NCI-H524 (cell line): ENCODE measurements at places on chromosomes 7 and 10.
A peak's percentile ranks its signal among the peaks of the same experiment; 100 is the strongest.

DNA sequence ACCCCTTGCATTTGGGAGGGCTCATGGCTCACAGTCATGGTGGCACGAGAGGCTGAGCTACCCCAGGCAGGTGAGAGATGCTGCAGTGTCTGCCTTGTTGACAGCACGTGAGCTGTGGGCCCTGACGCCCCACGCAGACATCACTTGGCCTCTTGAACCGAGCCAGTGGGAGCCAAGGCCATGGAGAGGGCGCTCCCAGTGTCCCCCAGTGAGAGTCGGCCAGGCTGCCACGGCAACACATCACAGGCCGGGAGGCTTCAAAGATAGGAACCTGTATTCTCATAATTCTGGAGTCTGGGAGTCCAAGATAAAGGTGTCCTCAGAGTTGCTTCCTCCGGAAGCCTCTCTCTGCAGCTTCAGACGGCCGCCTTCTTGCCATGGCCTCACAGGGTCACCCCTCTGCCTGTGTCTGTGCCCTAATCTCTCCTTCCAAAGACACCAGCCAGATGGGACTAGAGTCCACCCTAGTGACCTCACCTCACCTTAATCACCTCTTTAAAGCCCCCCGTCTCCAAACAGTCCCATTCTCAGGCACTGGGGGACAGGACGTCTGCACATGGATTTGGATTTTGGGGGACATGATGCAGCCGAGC is 119.6 kb downstream of the KLF6 start:
- no peak for DNase-seq

- no peak for DNase-seq
These were observed 4.6 kb downstream of the AGMO start for GRCh38 chr7:15557186-15557585.

GRCh38 chr7:97012365-97013133 is 7.2 kb downstream of the DLX6 start:
- DNase-seq: no peak

DNA sequence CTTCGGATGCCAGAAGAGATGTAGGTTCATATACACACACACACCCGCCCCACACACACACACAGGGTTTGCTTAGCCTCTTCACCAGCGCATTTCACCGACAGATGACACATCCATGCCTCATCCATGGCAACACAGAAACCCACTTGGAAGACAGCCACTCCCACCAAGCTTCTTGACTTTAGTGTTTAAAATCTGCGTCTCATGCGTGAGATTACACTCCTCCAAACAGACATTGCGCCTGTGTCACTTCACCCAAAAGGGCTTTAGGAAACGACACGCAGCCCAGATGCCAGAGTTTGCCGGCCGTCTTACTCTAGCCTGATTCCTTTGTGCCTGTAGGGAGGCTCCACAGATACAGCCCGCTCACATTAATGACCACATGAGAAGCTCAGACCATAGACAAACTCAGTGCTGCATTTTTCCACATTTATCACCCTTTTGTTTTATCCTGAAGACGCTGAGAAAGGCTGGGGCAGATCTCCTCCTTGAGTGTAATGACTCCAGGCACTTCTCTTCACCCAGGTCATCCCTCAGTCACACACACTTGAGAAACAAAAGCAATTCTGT is 73.8 kb downstream of the DIP2C start:
- no peak for DNase-seq

DNA sequence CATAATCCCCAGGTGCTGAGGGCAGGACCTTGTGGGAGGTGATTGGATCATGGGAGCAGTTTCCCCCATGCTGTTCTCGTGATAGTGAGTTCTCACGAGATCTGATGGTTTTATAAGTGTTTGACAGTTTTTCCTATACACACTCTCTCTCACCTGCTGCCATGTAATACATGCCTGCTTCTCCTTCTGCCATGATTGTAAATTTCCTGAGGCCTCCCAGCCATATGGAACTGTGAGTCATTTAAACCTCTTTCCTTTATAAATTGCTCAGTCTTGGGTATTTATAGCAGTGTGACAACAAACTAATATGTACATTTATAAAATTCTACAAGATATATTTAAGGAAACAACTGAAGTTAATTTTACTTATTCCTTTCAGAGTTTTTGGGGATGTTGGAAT is 170.8 kb upstream of the BET1 start:
- peak; percentile 9 for DNase-seq

- DNase-seq: peak; percentile 49
These were observed 139.8 kb downstream of the RPS24 start for GRCh38 chr10:78173360-78174015.

- DNase-seq: no peak
These were observed 145.5 kb upstream of the CELF2 start for GRCh38 chr10:10872035-10872673.

DNA sequence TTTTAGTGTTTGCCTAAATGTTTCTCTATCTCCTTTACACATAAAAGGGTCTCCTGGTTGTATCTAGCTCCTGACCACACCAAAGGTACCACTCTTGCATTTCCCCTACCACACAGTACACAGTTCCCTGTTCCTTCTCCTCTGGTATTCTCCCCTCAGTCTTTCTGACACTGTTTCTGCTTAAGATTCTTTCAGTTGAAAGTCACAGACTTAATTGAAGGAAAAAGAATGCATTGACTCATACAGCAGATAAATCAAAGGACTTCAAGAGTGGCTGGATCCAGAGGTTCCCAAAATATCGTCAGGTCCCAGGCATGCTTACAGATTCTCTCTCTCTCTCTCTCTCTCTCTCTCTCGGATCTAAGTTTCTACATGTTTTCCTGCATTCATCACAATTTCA is 185.6 kb upstream of the LRGUK start:
- no peak for DNase-seq

DNA sequence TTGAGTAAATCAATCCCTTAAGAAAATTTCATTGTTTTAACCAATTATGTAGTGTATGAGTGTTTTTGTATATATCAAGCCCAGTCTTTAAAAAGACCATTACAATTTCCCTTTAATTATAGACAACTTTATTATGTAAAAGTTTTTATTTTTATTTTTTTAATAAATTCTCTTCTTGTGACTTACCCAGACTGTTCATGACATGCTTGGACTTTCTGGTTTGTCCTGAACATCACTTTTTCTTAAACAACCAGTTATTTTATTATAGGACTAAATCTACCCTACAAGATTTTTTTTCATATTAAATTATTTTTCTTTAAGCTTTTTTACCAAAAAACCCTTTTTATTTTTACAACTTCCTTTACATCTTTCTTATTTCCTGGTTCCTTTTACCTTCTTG is 410.4 kb downstream of the ATRNL1 start:
- DNase-seq: no peak

GRCh38 chr10:132891368-132891767 is 51.0 kb downstream of the CFAP46 start:
- no peak for DNase-seq

GRCh38 chr7:117997862-117998825 is 124.9 kb upstream of the CTTNBP2 start:
- DNase-seq: peak; percentile 55

DNA sequence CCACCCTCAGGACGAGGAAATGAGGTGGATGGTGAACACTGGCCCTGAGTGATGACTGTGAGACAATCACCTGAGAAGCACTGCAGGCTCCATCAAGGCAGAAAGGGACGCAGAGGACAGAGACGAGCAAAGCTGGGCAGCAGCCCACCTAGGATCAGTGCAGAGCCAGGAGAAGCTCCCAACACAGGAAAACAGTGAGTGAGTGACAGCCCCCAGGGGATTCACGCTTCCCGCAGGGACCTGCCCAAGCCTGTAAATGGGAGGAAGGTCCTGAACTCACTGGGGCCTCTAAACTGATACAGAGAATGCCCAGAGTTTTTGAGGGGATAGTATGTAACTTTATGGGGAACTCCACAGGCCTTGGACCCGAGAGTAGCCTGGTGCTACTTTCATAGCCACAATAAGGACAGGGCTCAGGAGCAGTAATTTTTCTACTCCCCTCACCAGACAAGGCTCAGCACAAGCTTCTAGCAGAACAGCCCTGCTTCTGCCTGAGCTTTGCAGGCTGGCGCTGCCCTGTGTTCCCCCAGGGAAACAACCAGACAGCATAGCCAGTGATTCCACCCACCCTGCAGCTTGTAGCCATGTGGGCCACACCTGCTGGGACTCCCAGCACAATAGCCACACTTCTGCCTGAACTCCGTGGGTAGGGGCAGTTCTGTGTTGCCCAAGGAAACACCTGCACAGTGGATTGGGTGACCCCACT is 708.4 kb downstream of the POM121L12 start:
- no peak for DNase-seq

DNA sequence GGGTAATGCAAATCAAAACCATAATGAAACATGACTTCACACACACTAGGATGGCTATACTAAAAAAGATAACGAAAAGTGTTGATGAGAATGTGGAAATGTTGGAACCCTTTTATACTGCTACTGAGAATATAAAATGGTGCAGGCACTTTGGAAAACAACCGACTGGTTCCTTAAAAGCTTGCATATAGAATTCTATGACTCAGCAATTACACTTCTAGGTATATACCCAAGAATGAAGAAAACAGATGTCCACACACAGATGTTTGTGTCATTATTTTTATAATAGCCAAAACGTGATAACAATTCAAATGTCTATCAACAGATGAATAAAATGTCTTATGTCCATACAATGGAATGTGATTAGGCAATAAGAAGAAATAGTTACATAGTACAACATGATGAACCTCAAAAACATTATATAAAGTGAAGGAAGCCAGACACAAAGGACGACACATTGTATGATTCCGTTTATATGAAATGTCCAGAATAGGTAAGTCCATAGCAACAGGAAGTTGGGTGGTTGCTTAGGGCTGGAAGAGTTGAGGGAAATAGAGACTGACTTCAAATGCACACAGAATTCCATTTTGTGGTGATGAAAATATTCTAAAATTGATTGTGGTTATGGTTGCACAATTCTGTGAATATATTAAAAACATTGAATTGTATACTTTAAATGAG is 148.3 kb upstream of the PHYHIPL start:
- no peak for DNase-seq

- DNase-seq: no peak
These were observed 396.2 kb downstream of the TYW1 start for GRCh38 chr7:67392596-67393438.

GRCh38 chr10:52464368-52465124 is 150.5 kb downstream of the DKK1 start:
- no peak for DNase-seq

GRCh38 chr7:2205036-2205780 is 27.5 kb downstream of the MAD1L1 start:
- no peak for DNase-seq

GRCh38 chr10:11521860-11522259 is 89.6 kb downstream of the USP6NL start:
- DNase-seq: no peak

GRCh38 chr10:28160866-28161405 is 141.9 kb downstream of the MPP7 start:
- no peak for DNase-seq

- DNase-seq: no peak
These were observed 1.2 kb downstream of the CLDN3 start for GRCh38 chr7:73768641-73769480.

DNA sequence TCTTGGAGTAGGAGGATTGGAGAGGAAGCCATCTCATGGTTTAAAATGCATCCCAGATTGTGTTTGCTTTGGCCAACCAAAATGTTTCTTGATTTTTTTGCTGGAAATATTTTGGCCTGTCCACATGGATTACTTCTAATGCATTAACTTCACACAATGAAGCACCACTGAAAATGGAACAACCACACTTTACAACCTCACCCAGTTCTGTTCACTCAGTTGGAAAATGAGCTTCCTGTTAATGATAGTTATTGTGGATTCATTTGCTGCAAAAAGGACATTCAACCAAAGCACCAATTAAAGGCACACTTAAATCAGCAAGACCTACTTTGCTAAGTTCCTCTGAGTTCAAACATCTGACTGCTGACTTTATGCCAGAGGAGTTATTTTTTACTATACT is 11.3 kb upstream of the A1CF start:
- no peak for DNase-seq

- no peak for DNase-seq
These were observed 33.1 kb downstream of the HABP2 start for GRCh38 chr10:113585949-113586348.

DNA sequence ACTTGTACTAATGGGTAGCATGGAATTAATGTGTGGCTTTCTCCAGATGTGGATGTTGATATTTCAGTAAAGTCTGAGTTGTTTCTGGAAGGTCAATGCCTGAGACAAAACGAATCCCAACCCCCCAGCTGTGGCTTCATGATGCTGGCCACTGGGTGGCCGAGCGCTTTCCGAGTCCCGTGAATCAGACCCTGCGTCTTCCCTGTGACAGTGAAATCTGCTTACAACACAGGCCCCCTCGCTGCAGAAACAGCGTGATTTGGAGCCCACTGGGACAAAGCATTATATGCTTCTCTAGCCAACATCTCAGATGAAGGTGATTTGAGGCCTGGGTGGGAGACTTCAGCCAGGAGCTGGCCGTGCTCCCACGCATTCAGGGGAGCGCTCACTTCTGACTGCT is 124.7 kb downstream of the WDR37 start:
- no peak for DNase-seq

DNA sequence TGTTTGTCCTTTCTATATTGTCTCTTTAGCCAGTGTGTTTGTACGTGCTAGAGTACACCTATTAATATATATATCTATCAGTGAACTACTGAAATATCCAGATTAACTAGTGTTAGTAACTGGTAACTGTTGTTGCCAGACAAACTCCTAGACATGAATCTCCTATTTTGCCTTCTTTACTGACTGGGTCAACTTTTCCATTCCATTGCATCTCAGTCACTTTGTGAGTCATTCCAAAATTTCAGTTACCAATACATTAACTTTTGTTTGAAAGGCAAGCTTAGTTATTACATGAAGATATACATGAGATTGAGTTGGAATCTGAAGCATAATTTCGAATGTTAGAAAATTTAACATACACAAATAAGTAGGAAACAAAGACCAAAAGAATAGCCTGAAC is 51.4 kb downstream of the BTAF1 start:
- no peak for DNase-seq

GRCh38 chr10:75102830-75103673 is 8.4 kb upstream of the SAMD8 start:
- DNase-seq: no peak

GRCh38 chr10:71334221-71334791 is 15.2 kb downstream of the SLC29A3 start:
- no peak for DNase-seq

DNA sequence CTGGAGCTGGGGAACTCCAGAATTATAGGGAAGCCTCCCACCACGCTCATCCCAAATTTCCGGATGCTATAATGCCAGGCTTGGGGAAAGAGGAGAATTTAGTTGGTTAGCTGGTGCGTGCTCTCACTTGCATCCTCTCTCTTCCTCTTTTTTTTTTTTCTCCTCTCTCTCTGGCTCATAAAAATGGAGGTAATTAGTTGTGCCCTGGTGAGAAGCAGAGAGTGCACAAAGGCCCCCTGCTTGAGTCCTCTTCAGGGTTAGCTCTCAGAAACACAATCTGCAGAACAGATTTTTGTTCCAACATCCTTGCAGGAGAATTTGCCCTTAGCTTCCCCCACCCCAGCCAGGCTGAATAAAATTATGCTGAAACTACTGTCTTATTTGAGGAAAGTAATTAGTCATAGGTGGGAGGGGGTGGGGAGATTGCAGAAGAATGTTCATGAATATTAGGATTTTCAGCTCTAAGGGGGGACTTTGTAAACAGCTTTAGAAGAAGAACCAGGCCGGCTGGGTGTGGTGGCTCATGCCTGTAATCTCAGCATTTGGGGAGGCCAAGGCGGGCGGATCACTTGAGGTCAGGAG is 7.6 kb downstream of the SERPINE1 start:
- DNase-seq: no peak
